H9 (cell line): ENCODE measurements at places on chromosomes 2 and 18. TPM values are rescaled to one million over a fixed set of nuclear protein-coding genes. Genes with fewer than 3 reads are reported as not detected.

The KCNF1 gene
- 3.2 and 4.8 TPM in 2 replicates for total RNA-seq

The CXCR1 gene
- not detected in 2 replicates for total RNA-seq

The GLI2 gene
- 56.7 and 59.3 TPM in 2 replicates for total RNA-seq

The TMEM169 gene
- total RNA-seq = 0.97 and 1.0 TPM in 2 replicates

The ITGB1BP1 gene
- 38.7 and 38.9 TPM in 2 replicates for total RNA-seq

DNA sequence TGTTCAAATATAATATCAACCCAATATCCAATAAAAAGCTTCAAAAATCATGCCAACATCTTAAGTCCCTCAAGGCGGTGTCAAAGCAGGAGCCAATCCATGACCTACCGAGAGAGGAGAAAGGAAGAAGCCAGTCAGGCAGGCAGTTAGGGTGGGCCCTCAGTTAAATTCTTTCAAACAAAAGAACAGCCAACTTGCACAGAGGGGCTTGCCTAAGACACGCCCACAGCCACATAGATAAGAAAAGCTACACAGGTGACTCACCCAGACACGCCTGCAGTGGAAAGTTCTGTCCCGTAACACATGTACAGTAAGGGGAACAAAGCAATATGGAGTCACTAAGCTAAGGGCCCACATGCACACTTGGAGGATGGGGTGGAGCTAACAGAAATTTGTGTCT, 61.3 kb downstream of the SP110 start:
- H3K27me3 ChIP-seq = no peaks in the 10 kb centered on the region
- no peak overlapping the region for H3K27ac ChIP-seq
- no peak overlapping the region for H3K4me3 ChIP-seq
- DNase-seq = no peak

- no peak overlapping the region for H3K27ac ChIP-seq
- no peak for DNase-seq
- no peak overlapping the region for H3K4me3 ChIP-seq
- no peaks in the 10 kb centered on the region for H3K27me3 ChIP-seq
- no peaks in the 10 kb centered on the region for H3K36me3 ChIP-seq
Measured at GRCh38 chr2:98926601-98927000, 9.4 kb downstream of the CRACDL start.

DNA sequence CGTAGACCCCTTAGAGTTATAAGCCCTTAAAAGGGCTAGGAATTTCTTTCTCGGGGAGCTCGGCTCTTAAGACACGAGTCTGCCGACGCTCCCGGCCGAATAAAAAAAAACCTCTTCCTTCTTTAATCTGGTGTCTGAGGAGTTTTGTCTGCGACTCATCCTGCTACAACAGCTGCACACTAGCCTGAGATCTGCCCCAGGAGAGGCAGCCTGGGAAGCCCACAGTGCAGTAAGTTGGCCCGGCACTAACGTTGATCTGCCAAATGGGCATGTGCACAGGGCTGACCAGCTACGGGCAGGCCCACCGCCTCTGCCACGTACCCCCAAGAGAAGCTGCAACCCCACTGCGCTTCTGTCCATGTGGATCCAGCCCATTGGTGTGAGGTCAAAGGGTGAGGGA, 8.4 kb upstream of the LIMS2 start:
- H3K4me3 ChIP-seq = no peak overlapping the region
- no peaks in the 10 kb centered on the region; the same call in 1 of the 2 replicates for H3K4me1 ChIP-seq
- H3K27me3 ChIP-seq = no peaks in the 10 kb centered on the region
- no peaks in the 10 kb centered on the region; the same call in 1 of the 2 replicates for H3K36me3 ChIP-seq

DNA sequence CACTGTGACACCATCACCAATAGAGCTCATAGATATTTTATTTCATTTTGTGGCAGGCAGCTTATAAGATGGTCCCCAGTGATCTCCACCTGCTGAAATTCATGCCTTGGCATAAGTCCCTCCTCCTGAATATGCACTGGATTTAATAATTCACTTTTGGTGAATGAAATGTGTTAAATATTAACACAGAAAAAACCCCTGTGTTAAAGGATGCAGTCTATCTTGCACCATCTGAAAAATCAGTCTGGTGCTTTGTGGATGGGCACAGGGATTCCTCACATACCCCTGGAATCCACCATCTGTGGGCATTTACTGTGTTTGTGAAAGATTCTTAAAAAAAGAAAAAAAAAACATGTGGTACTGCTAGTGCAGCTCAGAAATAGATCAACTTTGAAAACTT, 26.1 kb upstream of the WIPF1 start:
- H3K36me3 ChIP-seq = no peaks in the 10 kb centered on the region
- H3K4me1 ChIP-seq = no peaks in the 10 kb centered on the region
- H3K27ac ChIP-seq = no peak overlapping the region
- H3K4me3 ChIP-seq = no peak overlapping the region
- no peak for DNase-seq

GRCh38 chr18:53503914-53504441, 720.5 kb downstream of the MBD2 start:
- DNase-seq = no peak
- H3K4me3 ChIP-seq = no peak overlapping the region
- H3K27me3 ChIP-seq = no peaks in the 10 kb centered on the region
- no peak overlapping the region for H3K27ac ChIP-seq

- H3K27me3 ChIP-seq = no peaks in the 10 kb centered on the region
- no peak for DNase-seq
- H3K27ac ChIP-seq = no peak overlapping the region
- no peak overlapping the region for H3K4me3 ChIP-seq
- no peaks in the 10 kb centered on the region for H3K36me3 ChIP-seq
Measured at GRCh38 chr2:137838255-137839092, 125.8 kb upstream of the HNMT start.

- no peak overlapping the region for H3K4me3 ChIP-seq
- H3K27me3 ChIP-seq = no peaks in the 10 kb centered on the region; the same call in 1 of the 2 replicates
- H3K4me1 ChIP-seq = no peaks in the 10 kb centered on the region
Measured at GRCh38 chr2:127428057-127428814, 10.0 kb downstream of the PROC start.

DNA sequence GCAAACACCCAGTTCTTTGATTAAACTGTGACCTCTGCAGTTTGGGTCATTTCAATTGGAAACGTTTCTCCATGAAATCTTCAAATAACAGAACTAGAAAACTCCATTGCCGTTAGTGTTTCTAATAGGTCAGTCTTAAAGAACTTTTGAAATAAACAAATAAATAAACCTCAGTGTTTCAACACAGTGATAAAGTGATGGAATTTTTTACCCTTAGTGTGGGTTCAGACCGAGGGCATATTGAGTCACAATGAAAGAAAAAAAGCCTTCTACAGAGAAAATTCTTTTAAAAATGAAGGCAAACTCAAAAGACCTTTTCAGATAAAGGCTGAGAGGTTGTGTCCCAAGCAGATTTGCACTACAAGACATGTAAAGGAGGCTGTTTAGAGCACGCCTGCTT, 149.6 kb downstream of the NCKAP5 start:
- H3K27ac ChIP-seq = no peak overlapping the region
- peaks cover 8% of the 10 kb centered on the region; the same call in 1 of the 2 replicates for H3K4me1 ChIP-seq
- H3K4me3 ChIP-seq = no peak overlapping the region
- no peaks in the 10 kb centered on the region for H3K27me3 ChIP-seq
- H3K36me3 ChIP-seq = no peaks in the 10 kb centered on the region
- no peak for DNase-seq

DNA sequence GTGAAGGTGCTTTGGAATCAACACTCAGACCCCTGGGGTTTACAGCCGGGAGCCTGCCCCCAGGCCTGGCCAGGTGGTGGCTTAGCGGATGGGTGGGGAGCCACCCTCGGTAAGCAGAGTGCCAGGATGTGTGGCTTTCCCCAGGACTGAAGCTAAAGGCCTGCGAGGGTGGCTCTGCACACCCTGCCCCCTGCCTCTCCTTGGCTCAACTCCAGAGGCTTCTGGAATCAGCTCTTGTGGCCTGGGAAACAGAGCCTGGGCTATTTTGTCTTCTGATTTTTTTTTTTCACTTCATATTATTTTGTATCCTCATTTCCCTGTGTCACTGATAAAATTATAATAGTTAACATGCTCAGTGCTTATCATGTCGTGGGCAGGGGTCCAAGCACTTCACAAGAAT, 79.8 kb downstream of the RHOB start:
- H3K4me3 ChIP-seq = no peak overlapping the region
- no peak for DNase-seq
- H3K36me3 ChIP-seq = no peaks in the 10 kb centered on the region
- H3K27ac ChIP-seq = no peak overlapping the region

- H3K4me3 ChIP-seq = no peak overlapping the region
- H3K36me3 ChIP-seq = no peaks in the 10 kb centered on the region
- no peak overlapping the region for H3K27ac ChIP-seq
- no peaks in the 10 kb centered on the region for H3K4me1 ChIP-seq
Measured at GRCh38 chr18:10051877-10052631, 138.2 kb downstream of the VAPA start.

GRCh38 chr2:21411741-21412140, 288.0 kb downstream of the TDRD15 start:
- no peak overlapping the region for H3K27ac ChIP-seq
- no peaks in the 10 kb centered on the region for H3K27me3 ChIP-seq
- DNase-seq = no peak
- no peaks in the 10 kb centered on the region for H3K36me3 ChIP-seq

DNA sequence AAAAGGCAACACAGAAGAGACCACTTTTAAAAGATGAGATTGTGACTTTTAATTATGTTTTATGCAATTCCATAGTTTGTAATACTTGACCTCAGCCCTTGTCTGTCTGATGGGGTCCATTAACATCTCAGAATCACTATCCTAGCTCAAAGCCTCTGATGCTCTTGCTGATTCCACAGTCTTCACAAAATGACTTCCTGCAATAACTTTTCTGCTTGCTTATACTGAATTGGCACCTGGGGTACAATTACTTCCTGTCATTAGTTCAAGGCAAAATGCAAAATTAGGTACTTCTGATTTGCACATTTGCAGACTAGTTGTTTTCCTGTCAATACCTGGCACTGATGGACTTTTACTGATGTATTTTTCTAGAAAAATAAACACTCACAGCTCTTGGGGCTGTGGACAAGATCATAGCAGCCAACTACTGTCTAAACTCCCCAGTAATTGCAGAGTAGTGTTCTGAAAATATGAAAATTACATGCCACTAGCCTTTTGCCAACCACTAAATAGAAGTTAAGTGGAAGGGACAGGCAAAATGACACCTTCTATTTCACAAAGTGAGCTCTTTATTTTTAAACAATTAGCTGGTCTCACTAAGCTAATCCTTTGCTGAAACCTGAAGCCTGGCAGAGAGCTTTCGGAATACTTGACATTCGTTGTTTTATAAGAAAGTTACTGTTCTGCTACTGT, 129.1 kb downstream of the PIEZO2 start:
- no peak overlapping the region for H3K27ac ChIP-seq
- no peaks in the 10 kb centered on the region for H3K27me3 ChIP-seq
- no peaks in the 10 kb centered on the region; the same call in 1 of the 3 replicates for H3K36me3 ChIP-seq
- no peak for DNase-seq
- no peak overlapping the region for H3K4me3 ChIP-seq
- H3K4me1 ChIP-seq = peaks cover 9% of the 10 kb centered on the region

GRCh38 chr2:38690499-38691420, 24.8 kb downstream of the GALM start:
- no peak overlapping the region for H3K4me3 ChIP-seq
- DNase-seq = no peak
- H3K27ac ChIP-seq = no peak overlapping the region
- H3K27me3 ChIP-seq = no peaks in the 10 kb centered on the region

- no peaks in the 10 kb centered on the region for H3K4me1 ChIP-seq
- no peak overlapping the region for H3K4me3 ChIP-seq
- no peak for DNase-seq
Measured at GRCh38 chr2:134663451-134664450, 55.0 kb downstream of the TMEM163 start.

DNA sequence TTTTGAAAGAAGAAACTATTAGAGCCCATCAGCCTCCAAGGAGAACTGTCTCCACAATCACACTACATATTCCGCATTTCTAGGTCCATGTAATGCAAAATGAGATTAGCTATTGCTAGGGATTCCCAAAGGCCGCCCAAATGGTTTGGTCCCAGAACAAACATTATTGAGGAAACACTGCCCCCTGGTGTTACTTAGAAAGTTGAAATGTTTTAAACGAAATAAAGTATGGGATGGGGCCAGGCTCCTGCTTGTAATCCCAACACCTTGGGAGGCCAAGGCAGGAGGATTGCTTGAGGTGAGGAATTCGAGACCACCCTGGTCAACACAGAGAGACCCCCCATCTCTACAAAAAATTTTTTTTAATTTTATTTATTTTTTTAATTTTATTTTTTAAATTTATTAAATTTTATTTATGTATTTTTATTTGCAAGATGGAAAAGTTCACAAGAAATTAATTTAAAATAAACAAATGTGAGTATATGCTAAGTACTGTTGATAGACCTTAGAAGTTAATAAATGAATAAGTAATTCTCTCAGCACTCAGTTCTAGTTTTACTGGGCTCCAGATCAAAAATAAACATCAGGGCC, 5.5 kb downstream of the NHEJ1 start:
- no peak overlapping the region for H3K4me3 ChIP-seq
- DNase-seq = no peak
- no peak overlapping the region for H3K27ac ChIP-seq
- no peaks in the 10 kb centered on the region for H3K27me3 ChIP-seq

- no peak overlapping the region for H3K27ac ChIP-seq
- no peaks in the 10 kb centered on the region for H3K27me3 ChIP-seq
- peaks cover 7% of the 10 kb centered on the region for H3K36me3 ChIP-seq
- no peak for DNase-seq
- no peak overlapping the region for H3K4me3 ChIP-seq
Measured at GRCh38 chr18:51514128-51514527, 316.6 kb upstream of the MEX3C start.
